Lung microvascular endothelial cell (primary cell): ENCODE measurements at places on chromosomes 11 and 22. TPM values are rescaled to one million over a fixed set of nuclear protein-coding genes. Genes with fewer than 3 reads are reported as not detected.

The PICALM gene
- total RNA-seq, result 122 and 173 TPM in 2 replicates

The PTGDR2 gene
- total RNA-seq, result under 0.01 TPM in 1 of 2 replicates, not detected in the other

The FXYD6 gene
- 0.22 and 1.4 TPM in 2 replicates for total RNA-seq

DNA sequence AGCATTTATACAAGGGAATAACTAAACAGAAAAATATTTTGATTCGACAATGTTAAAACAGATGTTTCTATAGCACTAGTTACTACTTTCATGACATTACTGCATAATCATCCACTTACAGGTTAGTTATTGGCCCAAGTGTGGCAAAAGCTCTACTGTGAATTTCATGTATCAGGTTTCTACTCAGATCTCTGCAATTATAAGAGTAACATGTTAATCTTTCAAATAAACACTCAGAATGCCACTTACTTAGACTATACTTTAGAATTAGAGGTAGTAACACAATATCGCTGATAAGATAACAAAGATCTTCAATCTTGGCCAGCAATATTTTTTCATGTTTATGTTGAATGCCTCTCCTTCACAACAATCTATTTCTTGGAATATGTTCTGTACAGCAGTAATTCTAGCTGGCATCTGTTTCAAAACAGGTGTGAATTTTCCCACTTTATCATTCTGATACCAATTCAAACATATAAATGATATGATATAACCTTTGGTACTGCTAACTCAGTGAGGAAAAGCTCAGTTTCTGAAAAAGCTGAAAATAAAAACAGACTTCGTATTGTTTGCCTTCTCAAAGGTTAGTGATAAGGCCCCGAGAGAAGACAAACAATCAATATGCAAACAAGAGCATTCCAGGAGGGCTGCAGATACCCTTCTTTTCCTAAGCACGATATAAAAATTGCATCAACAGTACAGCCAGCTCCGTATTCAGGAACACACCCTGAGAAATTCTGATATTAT lies 11.0 kb upstream of the CCDC34 start:
- DNase-seq, result no peak

- no peak for DNase-seq
Observed at GRCh38 chr11:89203814-89204213, 26.1 kb downstream of the TYR start.
